ENCODE measurements at places on chromosomes 2 and 18.

DNA sequence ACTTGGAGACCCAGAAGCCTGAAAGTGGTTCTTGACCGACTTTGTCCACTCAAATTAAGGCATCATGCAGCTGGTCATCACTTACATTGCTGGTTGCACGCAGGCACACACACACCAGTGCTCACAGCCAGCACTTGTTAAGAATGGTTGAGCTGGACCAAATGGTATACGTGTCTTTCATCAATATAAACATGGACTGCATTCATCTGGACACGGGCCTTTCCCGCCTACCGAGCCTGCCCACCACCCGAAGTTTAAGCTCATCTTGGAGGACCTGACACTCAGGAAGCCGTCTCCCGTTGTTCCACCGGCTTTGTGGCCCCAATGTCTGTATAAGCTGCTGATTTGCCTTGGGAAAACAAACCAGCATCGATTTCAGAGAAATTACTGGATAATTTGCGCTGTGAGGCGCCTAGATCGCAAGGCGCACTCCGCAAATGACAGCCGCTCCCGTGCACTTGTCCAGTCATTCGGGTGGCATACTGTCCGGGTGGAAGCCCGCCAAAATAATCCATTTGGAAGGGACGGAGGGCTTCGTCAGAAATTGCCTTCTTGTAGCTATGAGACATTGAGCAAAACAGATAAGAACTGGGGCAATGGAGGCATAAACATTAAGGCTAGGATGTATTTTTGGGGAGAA lies 40.1 kb upstream of the AKAIN1 start:
- no peak for DNase-seq

GRCh38 chr2:241214209-241214608 lies 25.7 kb downstream of the ANO7 start:
- DNase-seq = no peak

DNA sequence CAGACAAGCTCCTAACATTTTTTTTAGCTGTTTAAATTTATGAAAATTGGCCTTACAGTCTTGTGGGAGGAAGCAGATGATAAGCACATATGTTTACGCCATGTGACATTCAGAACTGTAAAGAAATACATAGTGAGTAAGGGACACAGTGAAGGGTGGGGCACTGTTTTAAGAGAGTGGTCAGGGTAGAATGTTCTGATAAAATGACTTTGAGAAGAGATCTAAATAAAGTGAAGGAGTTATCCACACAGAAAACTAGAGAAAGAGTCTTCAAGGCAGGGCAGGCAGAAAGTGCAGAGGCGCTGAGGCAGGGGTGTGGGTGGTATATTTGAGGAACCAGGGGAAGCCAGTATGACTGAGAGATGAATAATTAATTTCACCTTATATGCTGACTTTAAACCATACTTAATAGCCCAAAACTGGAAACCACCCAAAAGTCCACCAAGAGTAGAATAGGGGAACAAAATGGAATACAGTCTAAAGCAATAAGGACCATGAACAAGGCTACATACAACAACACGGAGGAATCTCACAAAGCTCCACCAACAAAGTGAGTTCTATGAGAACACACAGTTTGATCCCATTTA lies 8.6 kb downstream of the MREG start:
- DNase-seq = no peak

DNA sequence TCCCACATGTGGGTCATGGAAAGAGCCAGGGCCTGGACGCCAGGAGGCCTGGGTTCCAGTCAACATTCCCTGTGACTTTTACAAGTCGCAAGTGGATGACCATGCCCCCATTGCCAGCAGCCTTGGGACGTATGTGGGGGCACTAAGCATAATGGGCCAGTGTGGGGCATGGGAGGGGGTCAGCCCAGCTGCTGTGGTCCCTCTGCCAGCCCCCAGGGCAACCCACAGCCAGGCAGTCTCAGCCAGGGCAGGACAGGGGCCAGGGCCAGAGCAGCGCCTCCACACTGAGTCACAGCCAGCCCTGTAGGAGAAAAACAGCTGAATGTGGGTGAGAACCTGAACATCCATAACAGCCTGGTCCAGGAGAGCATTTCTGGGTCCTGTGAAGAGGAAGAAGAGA lies 173.2 kb downstream of the GFPT1 start:
- no peak for DNase-seq
